ENCODE measurements at places on chromosomes 5 and 9. TPM values are rescaled to one million over a fixed set of nuclear protein-coding genes. Genes with fewer than 3 reads are reported as not detected.

DNA sequence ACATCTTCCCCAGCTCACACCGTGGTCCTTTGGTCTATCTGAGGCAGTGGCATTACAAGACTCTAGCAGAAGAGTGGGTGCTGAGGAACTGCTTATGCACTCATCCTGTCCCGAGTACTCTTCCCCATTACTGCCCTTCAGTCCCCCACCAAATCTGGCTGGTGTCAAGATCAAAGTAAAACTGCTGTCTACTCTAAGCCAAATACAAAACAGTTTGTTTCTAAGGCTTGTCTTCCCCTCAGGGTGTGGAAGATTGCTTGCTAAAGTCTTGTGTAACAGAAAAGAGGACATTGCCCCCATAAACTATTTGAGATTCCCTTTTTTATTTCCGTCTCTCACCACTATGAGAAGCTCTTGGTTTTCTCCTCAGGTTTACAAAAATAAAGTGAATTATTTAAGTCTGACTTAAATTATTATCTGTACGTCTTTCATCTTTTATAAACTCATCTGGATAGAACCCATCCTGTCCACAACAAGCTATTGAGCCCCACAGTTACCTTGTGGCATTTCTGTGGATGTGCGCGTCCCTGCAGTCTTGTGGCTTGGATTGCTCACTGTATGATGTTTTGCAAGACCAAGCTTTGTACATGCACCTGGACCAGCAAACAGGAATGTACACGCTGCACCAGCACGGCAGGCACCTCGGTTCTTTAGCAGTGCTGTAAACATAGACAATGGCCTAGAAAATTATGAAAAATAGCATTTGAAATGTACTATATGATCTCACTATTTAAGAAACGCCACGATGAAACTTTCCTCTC, 61.0 kb downstream of the CYSTM1 start:
- DNase-seq = no peak

DNA sequence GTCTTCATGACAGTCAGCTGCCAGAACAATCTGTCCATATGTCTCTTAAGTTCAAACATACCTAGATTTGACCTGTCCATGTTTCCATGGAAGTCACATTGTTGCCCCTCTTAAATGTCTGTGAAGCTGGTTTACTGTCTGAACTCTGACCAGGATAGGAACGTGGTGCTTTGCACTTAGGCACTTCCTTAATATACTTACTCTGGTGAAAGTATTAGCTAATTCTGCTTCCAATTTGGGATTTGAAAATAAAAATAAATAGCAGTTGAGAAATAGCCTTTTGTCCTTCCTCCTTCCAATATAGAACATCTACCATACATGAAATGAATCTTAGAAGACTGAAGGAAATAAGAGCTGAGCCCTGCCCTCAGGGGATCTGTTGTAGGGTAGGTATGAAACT, 524.5 kb upstream of the CLINT1 start:
- DNase-seq = no peak

DNA sequence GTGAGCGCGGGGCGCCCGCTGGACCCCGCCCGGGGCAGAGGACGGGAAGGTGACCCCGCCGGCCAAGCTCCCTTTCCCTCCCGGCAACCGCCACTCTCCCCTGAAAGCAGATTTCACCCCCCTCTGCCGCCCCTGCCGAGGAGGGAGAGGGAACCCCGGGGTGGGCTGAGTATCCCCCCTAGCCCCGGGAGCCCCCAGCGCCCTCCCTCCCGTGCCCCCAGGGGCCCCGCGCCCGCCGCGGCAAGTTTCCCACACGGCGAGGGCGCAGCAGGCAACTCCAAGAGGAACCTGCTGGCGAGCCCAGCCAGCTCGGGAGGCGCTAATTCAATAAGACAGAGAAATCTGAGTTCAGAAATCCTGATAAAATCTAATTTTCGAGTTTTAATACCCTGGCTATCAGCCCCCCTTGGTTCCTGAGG, 1.6 kb downstream of the NTNG2 start:
- DNase-seq = no peak

- DNase-seq = no peak
Measured at GRCh38 chr9:11558043-11558442, 945.2 kb upstream of the PTPRD start.

GRCh38 chr5:8493176-8493575, 624.2 kb downstream of the MTRR start:
- DNase-seq = no peak

DNA sequence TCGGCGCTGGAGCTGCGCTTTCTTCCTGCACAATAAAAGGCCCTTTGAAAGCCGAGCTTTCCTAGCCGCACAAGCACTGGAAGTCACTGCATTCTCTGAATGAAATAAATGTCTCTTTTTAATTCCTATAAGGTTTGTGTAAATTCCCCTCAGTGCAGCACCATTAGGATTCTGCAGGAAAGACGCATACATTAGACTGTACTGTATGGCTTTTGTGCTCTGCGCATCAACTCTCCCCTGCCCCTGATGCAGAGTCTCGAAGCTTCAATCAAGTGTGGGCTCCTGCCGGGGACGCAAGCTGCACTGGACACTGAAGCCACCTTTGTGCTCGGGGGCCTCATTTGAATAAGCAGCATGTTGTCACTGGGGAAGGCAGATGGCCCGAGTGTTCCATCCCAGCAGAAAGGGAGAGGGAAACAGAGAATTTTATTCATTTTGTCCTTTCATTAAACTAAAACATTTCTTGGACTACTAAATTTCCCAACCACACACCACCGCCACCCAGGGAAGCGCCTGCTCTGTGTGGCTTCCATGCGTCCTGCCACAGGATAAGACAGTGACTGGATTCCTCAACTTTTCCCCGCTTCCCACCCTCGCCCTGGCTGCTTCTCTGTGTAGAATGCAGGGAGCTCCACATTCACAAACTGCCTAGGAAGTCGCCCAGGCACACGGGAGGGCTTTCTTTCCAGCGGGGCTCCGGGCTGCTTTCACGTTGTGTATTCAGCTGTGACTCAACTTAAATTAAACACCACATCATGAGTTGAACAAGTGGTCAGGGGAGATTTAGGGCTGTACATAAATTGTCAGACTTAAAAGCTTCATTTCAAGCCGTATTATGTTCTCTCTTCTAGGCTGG, 635.4 kb downstream of the IRX1 start:
- DNase-seq = no peak

DNA sequence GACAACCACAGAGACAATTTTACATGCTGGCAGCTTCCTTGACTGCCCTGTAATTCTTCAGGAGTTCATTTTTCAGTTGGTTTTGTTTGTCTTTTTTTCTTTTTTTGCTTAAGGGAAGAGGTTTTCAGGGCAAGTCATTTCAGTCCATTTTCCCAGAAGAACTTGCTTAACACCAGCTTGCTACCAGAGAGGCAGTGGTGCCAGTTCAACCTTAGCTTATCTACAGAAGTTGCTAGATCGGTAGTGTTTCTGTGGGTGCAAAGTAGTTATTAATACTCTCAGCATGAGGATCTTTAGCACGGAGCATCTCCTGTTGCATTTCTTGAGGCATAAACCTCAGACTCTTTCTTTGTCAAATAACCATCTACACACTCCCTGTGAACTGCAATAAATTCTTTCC, 1.1 kb downstream of the SPEF2 start:
- no peak for DNase-seq

DNA sequence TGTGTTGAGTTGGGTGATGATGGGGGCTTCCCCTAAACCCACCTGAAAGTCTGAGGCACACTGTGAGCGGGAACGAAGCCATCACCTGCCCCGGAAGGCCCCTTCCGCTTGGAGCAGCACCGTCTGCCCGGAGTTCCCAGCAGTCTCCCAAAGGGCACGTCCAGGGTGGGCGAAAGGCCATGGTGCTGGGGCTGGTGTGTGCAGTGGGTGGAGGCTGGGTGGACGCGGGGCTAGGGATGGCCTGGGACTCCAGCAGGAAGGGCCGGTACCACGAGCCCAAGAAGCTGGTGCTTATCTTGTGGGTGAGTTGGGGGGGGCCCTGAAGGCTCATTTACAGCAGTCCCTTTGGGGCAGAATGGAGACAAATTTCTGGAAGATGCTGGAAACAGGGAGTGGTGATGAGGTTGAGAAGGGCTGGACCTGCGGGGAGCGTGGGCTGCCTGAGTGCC, 4.6 kb downstream of the FLT4 start:
- no peak for DNase-seq

GRCh38 chr9:138114501-138115245, 237.1 kb downstream of the CACNA1B start:
- no peak for DNase-seq

DNA sequence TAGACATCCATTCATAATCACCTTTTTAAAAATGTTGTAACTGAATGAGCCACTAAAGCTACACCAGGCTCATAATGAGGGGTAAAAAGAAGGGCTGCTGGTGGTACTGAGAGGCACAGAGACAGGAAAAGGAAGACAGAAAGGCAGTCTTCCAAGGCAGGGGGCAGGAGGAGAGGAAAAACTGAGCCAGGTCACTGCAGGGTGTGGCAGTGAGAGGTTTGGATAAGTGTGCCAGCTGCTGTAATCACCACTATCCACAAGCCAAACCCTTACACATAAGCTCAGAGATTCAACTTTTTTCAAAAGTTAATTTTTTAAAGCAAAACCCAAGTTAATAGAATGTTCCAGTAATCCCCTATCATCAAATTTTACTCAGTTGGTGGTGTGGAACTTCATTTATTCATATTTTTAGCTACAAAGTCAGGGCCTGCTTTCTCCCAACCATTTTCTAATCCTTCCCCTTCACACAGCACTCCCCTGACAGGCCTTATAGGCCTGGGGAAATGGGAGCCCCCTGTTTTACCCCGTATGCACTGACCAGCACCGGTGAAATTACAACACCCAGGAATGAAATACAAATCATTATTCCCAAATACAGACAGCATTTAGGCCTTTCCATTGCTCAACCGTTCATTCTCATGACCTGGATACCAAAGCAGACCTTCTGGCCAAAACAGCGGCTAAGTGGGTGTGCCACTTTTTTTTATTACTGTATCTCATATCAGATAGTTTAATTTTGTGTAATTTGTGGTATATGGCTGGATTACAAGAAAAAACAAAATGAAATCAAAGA, 76.3 kb downstream of the EFNA5 start:
- DNase-seq = no peak

- DNase-seq = no peak
Measured at GRCh38 chr9:18319918-18320445, 154.0 kb upstream of the ADAMTSL1 start.

GRCh38 chr5:2756211-2757152, 5.0 kb upstream of the IRX2 start:
- DNase-seq = no peak

DNA sequence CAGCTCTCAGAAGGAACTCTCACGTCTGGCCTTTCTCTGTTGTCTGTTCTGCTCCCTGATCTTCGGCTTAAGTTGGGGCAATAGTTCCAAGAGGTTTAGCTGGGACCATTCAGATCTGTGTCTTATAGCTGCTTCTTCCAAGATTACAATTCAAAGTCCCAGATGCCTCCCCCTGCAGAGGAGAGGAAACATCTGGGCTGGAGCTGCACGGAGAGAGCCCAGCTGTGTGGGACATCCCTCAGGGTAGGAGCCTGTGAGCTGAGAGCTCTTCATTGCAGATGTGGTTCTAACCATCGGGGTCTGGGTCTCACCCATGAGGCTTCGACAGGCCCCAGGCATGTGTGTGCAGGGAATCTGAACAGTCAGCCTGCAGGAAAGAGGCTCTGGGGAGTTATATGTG, 9.0 kb upstream of the PHF19 start:
- DNase-seq = no peak

DNA sequence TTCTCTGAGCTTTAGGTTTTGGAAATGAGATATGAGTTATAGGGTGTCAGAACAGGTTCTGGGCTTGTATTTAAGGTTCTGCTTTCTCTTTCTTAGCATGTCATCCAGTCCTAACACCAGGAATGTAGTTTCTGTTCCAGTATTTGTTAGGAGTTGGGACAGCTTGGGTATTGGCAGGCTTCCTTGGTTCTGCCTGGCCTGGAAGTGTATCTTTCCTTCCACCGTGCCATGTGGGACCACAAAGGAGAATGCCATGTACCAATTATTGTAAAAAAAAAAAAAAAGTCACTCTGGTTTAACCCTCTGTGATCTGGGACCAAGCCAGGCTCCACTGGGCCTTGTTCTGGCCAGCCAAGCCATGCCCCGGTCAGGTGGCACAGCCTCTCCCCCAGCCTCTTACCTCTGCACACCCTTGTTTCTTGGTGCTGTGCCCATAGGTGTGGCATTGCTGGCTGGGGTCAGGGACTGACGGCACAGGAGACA, 47.8 kb downstream of the ARHGAP26 start:
- no peak for DNase-seq

Gene IL4
- 0.53 TPM for total RNA-seq

Gene OR13C3
- total RNA-seq = not detected

Gene IL9
- not detected for total RNA-seq

Gene LCN9
- total RNA-seq = not detected

Gene PTTG1
- total RNA-seq = 212 TPM

Gene LHX3
- not detected for total RNA-seq

Gene PCDHA5
- total RNA-seq = not detected

All from activated CD8-positive, alpha-beta memory T cell treated with anti-CD3 and anti-CD28 coated beads, Interleukin-2, amount 10 ng/mL, durations not matched to agents 7 days and 5 days (primary cell).